ENCODE measurements at places on chromosomes 16 and 17. TPM values are rescaled to one million over a fixed set of nuclear protein-coding genes. Genes with fewer than 3 reads are reported as not detected.
A peak's percentile ranks its signal among the peaks of the same experiment; 100 is the strongest.

DNA sequence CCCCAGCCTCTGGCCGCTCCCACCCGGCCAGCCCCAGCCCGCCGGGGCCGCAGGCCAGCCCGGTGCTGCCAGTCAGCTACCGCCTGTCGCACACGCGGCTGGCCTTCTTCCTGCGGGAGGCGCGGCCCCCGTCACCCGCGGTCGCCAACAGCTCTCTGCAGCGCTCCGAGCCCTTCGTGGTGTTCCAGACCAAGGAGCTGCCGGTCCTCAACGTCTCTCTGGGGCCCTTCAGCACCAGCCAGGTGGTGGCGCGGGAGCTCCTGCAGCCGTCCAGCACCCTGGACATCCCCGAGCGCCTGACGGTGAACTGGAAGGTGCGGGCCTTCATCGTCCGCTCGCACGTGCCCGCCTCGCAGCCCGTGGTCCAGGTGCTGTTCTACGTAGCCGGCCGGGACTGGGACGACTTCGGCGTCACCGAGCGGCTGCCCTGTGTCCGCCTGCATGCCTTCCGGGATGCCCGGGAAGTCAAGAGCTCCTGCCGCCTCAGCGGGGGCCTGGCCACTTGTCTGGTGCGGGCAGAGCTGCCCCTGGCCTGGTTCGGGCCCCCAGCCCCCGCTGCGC lies 46.8 kb downstream of the TMEM132E start:
- H3K4me3 ChIP-seq: no peak overlapping the region
- peaks cover 33% of the 10 kb centered on the region for H3K27me3 ChIP-seq
- DNase-seq: peak; percentile 44
- H3K4me1 ChIP-seq: peaks cover 24% of the 10 kb centered on the region

GRCh38 chr17:40931311-40931710 lies 6.1 kb downstream of the KRT23 start:
- no peaks in the 10 kb centered on the region for H3K36me3 ChIP-seq
- peaks cover 7% of the 10 kb centered on the region for H3K4me1 ChIP-seq
- H3K27ac ChIP-seq: no peak overlapping the region
- no peak for DNase-seq
- no peaks in the 10 kb centered on the region for H3K27me3 ChIP-seq

DNA sequence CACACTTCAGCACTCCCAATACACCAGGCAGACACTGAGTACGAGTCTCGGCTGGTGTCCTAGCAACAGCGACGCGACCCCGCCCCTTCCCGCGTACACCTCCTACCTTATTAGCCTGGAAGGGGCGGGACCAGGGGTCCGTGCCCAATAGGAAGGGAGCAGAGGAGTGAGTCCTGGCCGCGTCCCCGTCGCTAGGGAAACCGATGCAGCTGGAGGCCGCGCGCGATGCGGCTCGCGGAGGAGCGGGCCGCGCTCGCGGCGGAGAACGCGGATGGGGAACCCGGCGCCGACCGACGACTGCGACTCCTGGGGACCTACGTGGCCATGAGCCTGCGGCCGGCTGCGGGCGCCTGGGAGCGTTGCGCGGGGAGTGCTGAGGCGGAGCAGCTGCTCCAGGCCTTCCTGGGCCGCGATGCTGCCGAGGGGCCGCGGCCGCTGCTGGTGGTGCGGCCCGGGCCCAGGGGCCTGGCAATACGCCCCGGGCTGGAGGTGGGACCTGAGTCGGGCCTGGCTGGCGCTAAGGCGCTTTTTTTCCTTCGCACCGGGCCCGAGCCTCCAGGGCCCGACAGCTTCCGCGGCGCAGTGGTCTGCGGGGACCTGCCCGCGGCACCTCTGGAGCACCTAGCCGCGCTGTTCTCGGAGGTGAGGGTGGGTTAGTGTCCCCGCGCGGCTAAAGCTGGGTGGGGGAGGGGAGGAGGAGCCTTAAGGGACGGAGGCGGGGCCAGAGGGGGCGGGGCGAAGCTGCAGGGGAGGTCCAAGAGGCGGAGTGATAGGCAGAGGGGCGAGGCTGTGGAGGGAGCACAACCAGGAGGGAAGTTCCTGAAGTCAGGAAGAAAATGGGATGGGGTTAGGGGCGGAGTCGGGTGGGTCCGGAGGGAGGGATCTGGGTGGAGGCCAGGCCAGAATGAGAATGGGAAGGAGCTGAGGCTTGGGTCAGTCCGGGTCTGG lies at the start of gene DNAH9:
Gene DNAH9 (plus strand): TSS at position 197 of the 948 bp plus-strand sequence. CDS start 29 bp downstream, at position 226.
- peaks cover 21% of the 10 kb centered on the region for H3K36me3 ChIP-seq
- peaks cover 22% of the 10 kb centered on the region for H3K27me3 ChIP-seq
- H3K27ac ChIP-seq: no peak within 1 kb of the TSS
- DNase-seq: peak; percentile 93

The KRTAP9-8 gene
- not detected for total RNA-seq

DNA sequence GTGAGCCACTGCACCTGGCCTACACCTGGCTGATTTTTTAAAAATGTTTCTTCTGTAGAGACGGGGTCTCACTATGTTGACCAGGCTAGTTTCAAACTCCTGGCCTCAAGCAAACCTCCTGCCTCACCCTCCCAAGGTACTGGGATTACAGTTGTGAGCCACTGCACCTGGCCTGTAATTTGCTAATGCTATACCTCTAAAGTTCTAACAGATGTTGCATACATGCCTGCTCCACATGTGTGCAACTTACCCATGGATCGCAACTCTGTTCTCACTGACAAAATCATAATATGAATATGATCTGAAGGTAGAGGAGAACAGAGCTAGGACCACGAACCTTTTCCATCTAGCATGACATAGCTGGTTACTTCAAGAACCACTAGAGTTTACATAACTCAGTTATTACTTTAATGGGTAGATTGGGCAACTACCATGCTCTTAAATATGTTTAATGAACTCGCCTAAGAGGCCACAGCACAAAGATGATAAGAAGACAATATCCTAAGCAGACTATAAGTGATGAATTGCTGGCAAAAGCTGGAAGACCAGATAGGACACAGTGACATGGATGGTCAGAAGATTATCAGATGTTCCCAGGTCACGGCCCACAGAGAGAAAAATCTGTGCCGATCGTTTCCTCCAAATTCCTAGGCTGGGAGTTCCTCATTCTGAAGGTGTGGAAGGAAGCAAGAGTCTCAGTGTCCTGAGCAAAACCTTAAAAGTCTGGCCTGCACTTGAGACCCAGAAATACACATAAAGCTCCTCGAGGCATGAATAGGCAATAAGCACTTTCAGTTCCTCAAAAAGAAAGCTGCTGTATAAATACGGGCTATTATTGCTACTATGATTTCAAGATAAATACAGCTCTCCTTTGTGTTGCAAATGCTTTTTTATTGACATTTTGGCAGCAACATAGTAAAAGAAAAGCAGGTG lies 53.6 kb upstream of the ICAM2 start:
- no peak overlapping the region for H3K27ac ChIP-seq
- H3K27me3 ChIP-seq: no peaks in the 10 kb centered on the region
- no peaks in the 10 kb centered on the region for H3K4me1 ChIP-seq

The ARL4D gene
- 13.4 TPM for total RNA-seq

- H3K36me3 ChIP-seq: no peaks in the 10 kb centered on the region
- peak overlapping the region; percentile 77 for H3K4me3 ChIP-seq
- no peak overlapping the region for H3K27ac ChIP-seq
- peaks cover 51% of the 10 kb centered on the region for H3K27me3 ChIP-seq
- DNase-seq: no peak
Observed at GRCh38 chr17:45240905-45241327, 19.2 kb downstream of the FMNL1 start.

GRCh38 chr16:49600536-49600935 lies 226.9 kb downstream of the C16orf78 start:
- H3K27me3 ChIP-seq: no peaks in the 10 kb centered on the region
- H3K27ac ChIP-seq: peak overlapping the region; percentile 15

- no peaks in the 10 kb centered on the region for H3K36me3 ChIP-seq
- peaks cover 48% of the 10 kb centered on the region for H3K4me1 ChIP-seq
- H3K4me3 ChIP-seq: no peak overlapping the region
- DNase-seq: no peak
- H3K27me3 ChIP-seq: no peaks in the 10 kb centered on the region
Observed at GRCh38 chr17:34177642-34178041, 77.4 kb upstream of the CCL2 start.

DNA sequence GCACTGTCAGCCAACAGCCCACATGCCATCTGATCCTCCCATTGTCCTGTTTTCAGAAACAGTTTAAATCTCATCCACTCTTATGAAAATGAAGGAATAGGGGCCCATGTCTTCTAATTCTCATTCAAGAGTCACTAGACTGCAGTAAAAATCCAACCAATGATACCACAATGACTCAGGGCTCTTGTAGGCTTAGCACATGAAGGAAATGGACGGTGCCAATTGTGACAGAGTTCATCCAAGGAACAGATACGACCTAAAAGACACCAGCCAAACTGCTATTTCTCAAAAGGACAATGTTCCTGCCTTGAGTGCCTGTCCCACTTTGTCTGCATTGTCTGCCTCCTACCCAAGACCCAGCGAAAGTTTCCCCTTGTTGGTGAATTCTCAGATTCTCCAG lies 204.8 kb upstream of the COX10 start:
- no peaks in the 10 kb centered on the region for H3K27me3 ChIP-seq
- no peak overlapping the region for H3K27ac ChIP-seq
- peaks cover 5% of the 10 kb centered on the region for H3K4me1 ChIP-seq
- DNase-seq: no peak
- H3K4me3 ChIP-seq: no peak overlapping the region

The ABCA5 gene
- total RNA-seq: 1.8 TPM

GRCh38 chr17:10171122-10171571 lies 27.3 kb downstream of the GAS7 start:
- H3K27ac ChIP-seq: peak overlapping the region; percentile 34
- no peak for DNase-seq
- no peaks in the 10 kb centered on the region for H3K27me3 ChIP-seq
- no peak overlapping the region for H3K4me3 ChIP-seq
- H3K36me3 ChIP-seq: peaks cover 4% of the 10 kb centered on the region

- H3K4me1 ChIP-seq: peaks cover 4% of the 10 kb centered on the region
- H3K27me3 ChIP-seq: no peaks in the 10 kb centered on the region
- no peak for DNase-seq
- H3K4me3 ChIP-seq: no peak overlapping the region
- H3K36me3 ChIP-seq: no peaks in the 10 kb centered on the region
Observed at GRCh38 chr17:68824707-68825106, 130.5 kb downstream of the ABCA8 start.

DNA sequence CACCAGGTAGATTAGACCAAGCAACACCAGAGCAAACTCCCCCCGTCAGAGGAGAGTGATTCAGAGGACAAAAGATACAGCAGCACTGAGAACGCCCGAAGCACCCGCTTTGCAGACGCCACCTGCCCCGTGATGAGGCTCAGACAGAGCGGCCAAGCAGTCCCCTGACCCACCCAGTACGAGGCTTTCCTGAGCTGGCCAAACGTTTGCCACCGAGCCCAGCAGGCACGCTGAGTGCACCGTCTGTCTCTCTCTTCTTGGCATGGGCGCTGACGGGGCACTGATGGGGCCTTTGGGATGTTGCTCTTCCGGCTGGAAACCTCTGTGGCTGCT lies 19.4 kb upstream of the WDR45B start:
- H3K27me3 ChIP-seq: no peaks in the 10 kb centered on the region
- peaks cover 4% of the 10 kb centered on the region for H3K4me1 ChIP-seq
- DNase-seq: no peak
- no peak overlapping the region for H3K27ac ChIP-seq
- no peak overlapping the region for H3K4me3 ChIP-seq

DNA sequence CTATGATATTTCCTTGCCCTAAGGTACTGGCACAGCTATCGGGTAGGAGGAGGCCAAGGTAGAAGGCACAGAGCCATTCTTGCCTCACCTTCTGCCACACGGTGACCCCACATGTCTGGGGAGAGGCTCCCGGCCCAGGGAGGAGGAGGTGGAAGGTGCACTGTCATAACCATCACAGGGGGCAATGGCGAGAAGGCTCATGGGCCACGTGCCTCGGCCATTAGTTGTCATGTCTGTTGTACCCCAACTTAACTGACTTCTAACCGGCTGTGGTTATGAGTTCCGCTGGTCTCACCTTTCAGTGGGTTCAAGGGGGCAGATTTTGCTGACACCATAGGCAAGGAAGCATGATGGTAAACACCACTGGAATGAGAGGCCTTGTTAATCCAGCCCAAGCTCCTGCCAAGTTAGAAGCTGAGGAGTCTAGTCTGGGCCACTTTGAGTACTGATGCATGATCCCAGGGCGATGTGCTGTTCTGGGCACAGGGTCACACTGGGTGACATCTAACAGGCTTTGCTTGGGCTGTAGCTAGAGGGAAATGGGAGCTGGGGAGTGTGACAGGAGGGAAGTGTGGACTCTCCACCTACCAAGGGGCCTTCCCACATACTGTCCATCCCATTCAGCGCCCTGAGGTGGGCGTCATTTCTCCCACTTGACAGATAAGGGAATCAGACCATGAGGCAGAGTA lies 39.6 kb downstream of the HLF start:
- no peak for DNase-seq
- H3K27ac ChIP-seq: no peak overlapping the region
- H3K4me3 ChIP-seq: no peak overlapping the region
- H3K4me1 ChIP-seq: peaks cover 23% of the 10 kb centered on the region
- H3K36me3 ChIP-seq: no peaks in the 10 kb centered on the region

DNA sequence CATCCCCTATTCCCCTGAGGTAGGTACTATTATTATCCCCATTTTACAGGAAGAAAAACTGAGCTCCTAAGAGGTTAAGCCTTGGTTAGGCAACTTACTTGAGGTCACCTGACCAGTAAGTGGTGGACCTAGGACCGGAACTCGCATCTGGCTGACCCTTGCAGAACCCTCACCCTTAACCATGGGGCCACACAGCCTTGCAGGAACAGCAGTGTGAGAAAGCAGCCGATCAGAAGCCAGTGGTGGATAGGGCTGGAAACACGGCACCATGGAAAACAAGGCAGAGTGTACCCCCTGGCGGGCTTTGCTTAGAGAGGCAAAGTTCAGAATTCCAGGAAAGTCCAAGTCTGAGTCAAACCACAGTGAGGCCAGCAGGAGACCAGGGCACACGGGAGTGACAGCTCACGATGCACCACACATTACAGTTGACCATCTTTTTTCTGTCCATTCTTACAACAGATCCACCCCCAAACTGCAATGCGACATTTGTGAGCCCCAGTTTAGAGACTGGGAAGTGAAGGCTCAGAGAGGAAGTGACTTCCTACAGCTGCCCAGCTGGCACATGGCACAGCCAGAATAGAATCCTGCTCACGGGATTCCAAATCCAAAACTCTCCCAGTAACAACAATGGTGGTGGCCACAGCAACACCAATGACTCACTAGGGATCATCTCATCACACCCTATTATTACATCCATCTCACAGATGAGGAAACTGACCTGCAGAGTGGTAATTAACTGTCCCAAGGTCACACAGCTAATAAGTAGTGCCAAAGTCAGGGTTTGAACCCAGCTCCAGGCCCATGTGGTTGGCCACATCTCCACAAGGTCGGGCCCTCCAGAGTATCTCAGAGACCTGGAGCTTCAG lies 20.3 kb downstream of the KIFC3 start:
- DNase-seq: no peak
- H3K27me3 ChIP-seq: no peaks in the 10 kb centered on the region
- peak overlapping the region; percentile 63 for H3K27ac ChIP-seq
- H3K4me1 ChIP-seq: peaks cover 8% of the 10 kb centered on the region
- no peak overlapping the region for H3K4me3 ChIP-seq
